ENCODE measurements at places on chromosomes 2 and 18. TPM values are rescaled to one million over a fixed set of nuclear protein-coding genes. Genes with fewer than 3 reads are reported as not detected.
A peak's percentile ranks its signal among the peaks of the same experiment; 100 is the strongest.

GRCh38 chr2:6845312-6845711 lies 20.4 kb downstream of the CMPK2 start:
- no peak for DNase-seq

DNA sequence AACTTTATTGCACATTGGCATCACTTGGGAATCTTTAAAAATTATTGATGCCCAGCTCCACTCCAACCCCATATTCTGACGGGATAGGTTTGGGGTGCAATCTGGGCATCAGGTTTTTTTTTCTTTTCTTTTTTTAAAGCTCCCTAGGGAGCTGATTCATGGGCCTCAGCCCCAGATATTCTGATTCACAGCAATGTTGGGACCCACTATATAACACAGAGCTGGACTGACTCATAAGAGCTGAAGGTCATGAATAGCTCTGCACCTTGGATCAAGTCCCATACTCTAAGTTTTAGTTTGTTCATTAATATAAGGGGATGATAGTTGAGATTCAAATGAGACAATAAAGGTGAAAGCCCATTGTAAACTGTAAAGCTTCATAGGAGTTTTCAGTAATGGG lies 191.1 kb upstream of the REV1 start:
- no peak for DNase-seq

The SRD5A2 gene
- polyA plus RNA-seq = 0.10 TPM

The GKN2 gene
- polyA plus RNA-seq = not detected

GRCh38 chr2:149885468-149885867 lies 297.9 kb upstream of the MMADHC start:
- DNase-seq = no peak

DNA sequence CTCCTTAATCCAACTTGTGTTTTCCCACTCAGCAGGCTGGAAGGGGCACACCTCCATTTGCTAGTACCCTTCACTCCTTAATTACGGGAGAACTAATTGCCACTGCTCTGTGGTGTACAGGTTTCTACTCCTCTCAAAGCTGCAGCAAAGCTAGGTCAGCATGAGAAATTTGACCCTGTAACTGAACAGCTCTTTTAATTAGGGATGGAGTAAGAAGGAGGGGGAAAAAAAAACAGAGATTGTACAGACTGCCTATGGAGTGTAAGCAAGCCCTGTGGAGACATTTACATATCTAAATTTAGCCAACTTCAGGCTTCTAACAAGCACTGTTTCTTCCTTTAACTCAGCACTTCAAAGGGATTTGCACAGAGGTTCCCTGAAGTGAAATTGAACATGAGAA lies 629.7 kb upstream of the SETBP1 start:
- DNase-seq = peak; percentile 21

DNA sequence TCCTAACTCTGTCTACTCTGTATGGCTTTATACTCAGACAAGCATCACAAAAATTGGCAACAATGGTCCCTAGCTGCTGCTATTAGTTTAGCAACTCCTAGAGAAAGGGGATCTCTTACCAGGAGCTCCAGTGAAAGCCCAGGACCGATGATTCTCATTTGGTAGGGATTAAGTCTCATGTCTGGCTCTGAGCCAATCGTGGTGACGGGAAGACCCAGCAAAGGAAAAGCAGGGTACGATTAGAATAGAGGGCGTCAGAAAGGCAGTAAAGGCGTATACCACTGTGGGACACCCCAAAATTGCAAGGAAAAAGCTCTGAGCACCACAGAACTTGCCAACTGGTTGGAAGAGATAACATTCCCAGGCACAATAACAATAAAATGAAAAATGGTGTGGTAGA lies 129.5 kb downstream of the MTCL1 start:
- no peak for DNase-seq

GRCh38 chr2:237691908-237692600 lies 64.7 kb downstream of the LRRFIP1 start:
- DNase-seq = peak; percentile 88

DNA sequence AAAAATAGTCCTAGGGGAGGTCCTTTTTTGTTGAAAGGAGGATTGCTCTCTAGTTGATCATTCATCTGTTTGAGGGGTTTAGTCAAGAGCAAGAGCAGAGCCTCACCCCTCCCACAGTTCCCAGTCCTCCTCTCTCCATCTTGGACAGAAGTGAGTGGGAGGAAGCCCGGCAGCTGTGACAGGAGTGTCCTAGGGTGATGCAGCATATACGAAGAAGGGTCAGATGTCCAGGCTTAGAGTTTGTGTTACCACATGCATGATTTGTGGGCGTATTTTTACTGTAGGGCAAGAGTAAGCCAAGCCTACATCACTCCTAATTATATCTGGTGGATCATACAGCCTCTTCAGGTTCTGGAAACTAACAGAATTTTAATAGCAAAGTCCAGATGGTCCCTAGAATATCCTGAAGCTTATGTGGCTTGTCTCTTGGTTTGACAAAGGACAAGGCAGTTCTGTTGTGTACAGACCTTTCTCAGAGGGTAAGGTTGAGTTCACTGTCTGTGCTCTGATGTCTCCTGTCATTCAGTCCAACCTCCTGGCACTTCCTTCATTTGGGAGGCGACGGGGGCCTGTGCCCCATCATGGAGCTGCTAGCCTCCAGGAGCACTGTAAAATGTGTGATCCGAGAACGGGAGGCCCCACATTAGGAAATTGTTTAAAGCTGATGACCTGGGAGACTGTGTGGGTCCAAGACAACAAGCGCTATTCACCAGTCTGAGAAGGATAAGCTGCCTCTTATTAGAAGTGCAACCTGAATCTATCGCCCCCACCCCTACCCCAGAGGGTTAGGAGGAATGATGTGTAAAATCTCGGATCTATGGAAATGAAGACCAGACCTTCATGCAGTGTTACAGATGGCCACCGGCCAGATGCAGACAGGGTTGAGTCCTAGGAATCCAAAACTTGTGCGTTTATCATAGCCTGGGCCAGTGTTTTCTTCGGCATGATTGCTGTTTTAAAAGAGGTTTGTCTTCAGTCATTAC lies 6.9 kb downstream of the CEP68 start:
- DNase-seq = peak; percentile 47

- DNase-seq = no peak
Measured at GRCh38 chr2:68169308-68169707, 11.6 kb downstream of the PNO1 start.

The DES gene
- 8.2 TPM for polyA plus RNA-seq

DNA sequence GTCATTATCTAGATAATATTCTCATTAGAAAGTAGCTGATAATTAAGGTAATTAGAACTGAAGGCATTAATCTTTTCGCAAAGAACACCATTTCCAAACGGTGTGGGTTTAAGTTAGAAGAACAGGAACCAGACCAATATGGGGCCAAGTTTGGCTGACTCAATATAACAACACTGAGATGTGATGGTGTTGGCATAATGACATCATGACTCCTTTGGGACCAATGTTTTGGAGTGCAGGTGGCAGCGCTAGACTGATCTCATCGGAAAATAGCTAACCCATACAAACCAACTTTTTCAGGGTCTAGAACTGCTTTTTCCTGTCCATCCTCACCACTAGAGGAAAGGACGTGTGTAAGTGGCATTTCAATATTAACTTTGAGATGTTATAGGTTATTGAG lies 1171.7 kb upstream of the ZEB2 start:
- no peak for DNase-seq

DNA sequence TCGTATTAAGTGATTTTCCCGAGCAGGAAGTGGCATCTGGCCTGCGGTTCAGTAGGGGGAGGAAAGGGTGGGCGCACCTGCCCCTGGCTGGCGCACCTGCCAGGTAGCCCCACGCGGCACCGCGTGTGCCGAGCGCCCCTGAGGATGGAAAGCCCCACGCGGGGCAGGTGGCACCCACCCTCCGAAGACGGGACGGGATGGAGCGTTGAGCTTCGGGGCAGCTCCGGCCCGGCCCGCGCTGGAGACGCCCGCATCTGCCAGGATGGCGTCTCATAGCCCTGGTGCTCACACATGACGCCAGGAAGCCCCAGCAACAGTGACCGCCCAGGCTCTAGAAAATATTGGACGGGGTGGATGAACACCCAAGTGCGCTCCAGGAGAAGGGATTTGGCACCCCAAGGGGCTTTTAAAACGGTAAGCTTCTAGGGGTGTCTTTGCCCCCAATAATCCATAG lies 2.5 kb upstream of the NFATC1 start:
- no peak for DNase-seq

DNA sequence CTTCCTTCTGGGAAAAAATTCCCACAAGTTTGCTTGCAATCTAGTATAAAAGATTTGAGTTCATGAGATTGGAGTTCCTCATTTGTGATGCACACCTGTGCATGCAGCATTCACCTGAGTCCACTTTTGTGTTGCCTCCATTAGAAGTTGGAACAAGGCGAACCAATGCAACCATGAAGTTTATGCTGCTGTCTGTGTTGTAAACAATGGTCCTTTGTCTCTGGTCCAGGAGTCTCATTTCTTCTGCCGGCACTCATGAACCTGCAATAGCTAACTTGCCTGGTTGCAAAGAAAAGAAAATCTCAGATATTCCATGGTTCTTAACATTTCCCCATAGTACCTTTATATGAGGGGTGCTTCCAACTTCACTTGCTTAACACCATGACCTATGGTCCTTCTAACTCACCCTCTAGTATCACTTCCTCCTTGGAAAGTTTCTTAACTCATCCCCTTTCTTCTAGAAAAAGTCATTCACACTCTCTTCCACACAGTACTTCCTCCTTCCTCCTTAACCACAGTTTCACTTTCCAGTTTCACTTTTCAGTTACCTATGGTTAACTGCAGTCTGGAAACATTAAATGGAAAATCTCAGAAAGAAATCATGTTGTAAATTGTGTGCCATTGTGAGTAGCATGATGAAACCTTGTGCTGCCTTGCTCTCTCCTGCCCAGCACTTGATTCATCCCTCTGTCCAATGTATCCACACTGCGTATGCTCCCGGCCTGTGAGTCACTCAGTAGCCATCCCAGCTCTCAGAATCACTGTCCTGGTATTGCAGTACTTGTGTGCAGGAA lies 128.8 kb upstream of the TRIB2 start:
- no peak for DNase-seq

GRCh38 chr18:51137026-51137729 lies 60.3 kb downstream of the MEX3C start:
- DNase-seq = no peak

DNA sequence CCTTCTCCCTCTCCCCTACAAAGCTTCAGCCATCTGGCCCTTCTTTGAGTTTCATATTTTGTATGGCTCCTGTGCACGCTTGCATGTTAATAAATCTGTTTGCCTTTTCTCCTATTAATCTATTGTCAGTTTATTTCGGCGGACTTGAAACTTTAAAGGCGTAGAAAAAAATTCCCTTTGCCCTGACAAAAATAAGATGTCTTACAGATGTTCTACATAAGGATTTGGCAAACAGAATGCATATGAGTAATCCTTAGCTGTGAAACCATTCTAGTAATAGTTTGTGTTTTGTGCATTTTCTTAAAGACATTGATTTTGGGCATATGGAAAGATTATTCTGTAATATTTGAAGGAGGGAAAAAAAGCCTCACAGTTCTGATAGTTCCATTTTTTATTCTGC lies 15.0 kb upstream of the BMPR2 start:
- no peak for DNase-seq

GRCh38 chr2:143345887-143346787 lies 216.9 kb downstream of the ARHGAP15 start:
- DNase-seq = no peak

DNA sequence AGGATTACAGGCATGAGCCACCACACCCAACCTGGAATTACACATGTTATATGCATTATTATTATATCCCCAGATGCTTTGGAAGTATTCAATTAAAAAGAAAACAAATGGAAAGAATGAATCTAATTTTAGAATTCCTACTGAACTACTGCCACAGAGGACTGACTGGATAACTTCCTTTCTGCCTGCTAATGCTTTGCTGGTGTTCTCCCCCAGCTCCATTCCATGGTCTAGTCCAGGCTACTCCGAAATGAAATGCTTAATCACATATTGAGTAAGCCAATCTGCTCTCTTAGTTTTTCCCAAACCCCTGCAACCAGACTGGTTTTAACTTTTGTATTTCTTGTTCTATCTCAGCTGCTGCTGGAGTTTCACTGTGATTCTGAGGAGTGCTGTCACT lies 519.1 kb downstream of the SOX11 start:
- DNase-seq = no peak

The BMP10 gene
- polyA plus RNA-seq = not detected
